NCI-H1417 treated with DMSO at 0.1 percent for 48 hours (cell line): ENCODE measurements at places on chromosomes 1 and 21.

- DNase-seq = no peak
Measured at GRCh38 chr1:171623651-171624331, 1.7 kb downstream of the MYOCOS start.

DNA sequence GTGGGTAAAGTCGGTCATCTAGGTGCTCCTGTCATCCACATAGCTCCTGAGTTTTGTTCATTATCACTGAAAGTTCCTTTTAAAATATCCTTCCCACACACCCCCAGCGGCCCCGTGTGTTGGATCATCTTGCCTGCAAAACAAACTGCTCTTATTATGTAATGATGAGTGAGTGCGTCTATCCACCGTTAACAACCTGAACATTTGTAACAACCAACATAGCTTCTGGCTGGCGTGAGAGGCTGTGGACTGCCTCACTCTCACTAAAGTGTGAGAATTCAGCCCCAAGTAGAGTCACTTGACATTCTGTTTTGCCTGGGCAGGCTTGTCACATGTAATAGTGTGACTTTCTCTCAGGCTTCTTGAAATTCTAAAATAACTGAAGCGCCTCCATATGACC is 14.5 kb upstream of the KCNA2 start:
- DNase-seq = no peak

GRCh38 chr1:52554756-52555155 is 1.9 kb upstream of the TUT4 start:
- DNase-seq = peak; percentile 31

- DNase-seq = no peak
Measured at GRCh38 chr1:238345837-238346236, 455.1 kb upstream of the ZP4 start.

DNA sequence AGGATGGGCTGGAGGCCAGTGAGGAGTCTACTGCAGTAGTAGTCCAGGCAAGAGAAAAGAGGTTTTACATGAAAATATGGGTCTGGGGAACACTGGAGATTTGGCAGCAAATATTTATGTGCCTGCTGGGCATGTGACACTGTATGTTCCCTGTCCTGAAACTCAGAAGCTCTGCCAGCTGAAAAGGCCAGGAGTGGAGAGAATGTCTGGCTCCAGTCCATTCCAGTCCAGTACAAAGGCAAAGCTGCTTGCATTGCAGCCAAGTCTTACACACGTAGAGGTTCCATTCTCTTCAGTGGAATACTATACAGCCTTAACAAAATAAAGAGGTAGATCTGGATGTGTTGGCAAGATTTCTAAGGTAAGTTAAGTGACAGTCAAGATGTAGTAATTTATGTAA is 7.5 kb upstream of the YBX1 start:
- DNase-seq = no peak

- peak; percentile 33 for DNase-seq
Measured at GRCh38 chr21:38352536-38353219, 95.9 kb downstream of the KCNJ15 start.

- DNase-seq = no peak
Measured at GRCh38 chr1:203663294-203663693, 36.7 kb downstream of the ATP2B4 start.

DNA sequence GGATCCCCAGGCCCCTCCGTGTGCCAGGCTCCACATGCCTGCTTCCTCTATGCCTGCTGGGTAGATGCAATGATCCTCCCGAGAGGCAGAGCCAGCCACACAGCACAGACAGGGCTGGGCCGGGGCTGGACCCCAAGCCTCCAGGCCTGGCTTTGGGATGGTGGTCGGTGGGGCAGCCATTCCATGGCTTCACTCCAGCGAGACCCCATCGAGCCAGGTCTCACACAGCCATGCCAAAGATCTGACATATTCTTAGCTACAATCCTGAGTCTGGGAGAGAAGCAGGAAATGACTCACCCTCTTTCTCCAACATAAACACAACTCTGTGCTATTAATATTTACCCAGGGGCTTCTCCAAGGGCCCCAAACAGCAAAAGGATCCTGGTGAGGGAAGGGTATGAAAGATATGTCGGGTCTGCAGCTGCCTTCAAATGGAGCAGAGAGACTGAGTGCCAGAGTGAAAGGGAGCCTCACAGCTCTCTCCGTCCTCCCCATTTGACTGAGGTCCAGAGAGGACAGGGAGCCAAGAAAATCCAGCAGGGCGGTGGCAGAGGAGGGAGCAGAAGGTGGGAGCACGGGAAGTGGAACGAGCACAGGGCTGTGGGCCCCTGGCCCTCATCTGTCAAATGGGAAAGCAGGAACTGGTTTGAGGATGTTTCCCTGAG is 639.5 kb downstream of the MATN1 start:
- no peak for DNase-seq

DNA sequence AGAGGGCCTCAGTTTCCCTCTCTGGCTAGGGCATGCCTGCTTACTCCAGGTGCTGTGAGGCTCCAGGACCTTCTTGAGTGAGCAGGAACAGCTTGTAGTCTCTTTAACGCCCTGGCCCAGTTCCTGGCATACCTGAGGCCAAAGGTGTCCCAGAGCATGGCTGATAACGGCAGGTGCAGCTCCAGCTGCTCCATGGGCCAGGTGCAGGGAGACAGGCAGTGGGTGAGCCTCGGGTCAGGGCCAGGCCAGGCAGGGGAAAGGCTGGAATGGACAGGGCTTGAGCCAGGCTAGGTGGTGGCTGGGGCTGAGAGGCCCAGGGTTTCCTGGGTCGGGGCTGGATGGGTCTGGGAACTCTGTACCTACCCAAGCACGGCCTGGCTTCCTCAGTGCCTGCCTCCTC is 18.3 kb downstream of the EDN2 start:
- DNase-seq = no peak

- DNase-seq = no peak
Measured at GRCh38 chr1:16383888-16384287, 16.8 kb downstream of the SZRD1 start.

DNA sequence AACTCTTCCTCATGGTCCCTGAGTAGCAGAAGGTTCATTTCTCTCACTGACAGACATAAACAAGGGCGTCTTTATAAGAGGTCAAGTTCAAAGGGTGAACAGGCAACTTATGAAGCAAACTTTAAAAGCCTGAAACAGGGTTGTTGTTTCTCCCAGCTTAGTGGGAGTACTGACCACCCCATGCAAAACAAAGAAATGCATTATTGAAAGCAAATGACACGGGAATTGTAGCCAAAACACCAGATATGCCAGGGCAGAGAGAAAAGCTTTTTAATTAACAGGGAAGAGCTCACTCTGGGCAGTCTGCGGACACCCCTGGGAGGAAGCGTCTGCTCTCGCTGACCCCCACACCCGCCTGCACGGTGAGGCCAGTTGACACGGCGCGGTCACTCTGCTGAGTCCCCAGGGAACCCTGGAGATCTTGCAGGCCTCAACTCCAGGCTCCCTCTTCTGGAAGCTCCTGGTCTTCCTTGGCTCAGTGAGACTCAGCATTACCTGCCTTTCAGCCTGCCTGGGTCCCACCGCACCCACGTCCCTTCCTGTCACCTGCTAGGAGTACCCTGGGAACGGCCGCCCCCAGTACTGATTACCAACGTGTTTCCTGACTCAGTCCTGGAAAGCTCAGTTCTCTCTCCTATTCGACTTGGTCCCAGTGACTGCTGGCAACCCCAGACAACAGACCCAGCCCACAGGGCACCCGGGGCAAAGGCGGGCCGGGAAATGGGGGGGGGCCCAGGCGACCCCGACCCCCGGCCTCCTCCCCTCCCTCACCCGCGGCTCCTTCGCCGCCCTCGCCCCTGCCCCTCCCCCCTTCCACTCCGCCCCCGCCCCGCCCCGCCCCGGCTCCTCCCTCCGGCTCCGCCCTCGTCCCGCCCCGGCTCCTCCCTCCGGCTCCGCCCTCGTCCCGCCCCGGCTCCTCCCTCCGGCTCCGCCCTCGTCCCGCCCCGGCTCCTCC is 972 bp downstream of the CFAP410 start:
- DNase-seq = peak; percentile 41

DNA sequence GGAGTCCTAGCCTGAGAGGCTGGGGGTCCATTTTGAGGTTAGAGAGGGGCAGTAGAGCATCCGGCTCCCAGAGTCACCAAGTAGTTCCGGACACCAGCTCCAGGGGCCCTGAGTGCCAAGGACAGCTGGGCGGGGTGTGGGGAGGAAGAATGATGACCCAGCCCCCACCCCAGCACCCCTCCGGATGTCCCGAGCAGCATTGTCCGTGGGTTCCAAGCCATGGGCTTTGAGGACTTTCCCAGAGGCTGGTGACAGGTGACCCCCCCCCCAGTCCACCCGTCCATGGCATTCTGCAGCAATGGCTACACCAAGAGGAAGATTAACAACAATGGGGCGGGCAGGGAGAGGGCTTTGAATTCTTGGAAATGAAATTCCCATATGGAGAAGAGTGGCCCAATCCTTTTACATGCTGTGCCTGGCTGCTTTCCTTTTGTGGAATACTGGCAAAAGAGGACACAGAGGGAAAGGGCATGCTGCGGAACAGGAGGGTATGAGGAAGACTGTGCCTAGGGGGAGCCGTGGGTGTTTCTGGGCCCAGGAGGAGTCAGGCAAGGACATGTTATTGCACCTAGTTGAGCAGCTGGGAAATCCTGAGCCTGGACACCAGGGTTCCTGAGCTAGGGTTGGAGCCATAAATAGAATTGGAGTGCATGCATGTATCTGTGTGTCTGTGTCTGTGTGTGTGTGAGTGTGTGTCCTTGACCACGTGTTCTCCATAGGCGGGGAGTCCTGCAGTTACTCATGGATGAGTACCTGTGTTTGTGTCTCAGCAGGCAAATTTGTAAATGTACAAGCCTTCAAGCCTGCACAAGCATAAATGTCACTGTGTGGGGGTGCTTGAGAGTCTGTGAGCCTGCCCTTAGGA is 956 bp downstream of the ATP1A2 start:
- DNase-seq = no peak

DNA sequence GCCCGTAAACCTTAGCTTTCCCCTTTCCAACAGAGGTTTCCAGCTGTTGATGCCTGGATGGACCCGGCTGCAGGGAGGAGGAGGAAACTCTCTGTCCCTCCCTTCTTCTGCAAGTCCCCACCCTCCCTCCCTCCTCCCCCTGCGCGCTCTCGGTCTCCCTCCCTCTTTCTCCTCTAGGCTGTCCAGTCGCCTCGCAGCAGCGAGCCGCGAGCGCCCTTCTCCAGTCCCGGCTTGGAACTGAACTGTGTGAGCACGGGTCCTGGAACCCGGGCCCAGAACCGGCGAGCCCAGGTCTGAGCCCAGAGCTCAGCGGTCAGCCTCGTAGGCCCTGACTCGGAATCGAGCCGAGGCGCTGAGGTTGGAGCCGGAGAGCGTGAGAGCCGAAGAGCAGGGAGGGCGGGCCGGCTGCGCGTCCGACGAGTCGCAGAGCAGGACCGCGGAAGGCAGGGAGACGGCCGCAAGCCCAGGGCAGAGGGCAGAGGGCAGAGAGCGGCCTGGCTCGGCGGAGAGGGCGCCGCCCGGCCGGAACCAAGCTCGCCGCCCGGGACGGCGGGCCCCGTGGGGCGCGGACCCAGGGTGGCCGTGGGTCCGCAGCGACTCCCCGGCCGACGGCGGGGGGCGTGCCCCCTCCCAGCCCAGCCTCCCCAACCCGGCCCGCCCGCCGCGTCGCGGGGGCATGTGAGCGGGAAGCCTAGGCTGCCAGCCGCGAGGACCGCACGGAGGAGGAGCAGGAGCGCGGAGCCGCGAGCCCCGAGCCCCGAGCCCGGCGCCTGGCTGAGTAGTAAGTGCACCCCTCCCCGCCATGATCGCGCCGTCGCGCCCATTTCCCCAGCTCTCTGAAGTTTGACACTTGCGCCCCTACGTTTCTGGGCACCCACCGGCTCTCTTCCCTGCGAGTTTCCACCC is at the start of gene SOX13:
TSS of gene SOX13 (plus strand) at position 185 of the 906 bp plus-strand sequence. CDS start 39,801 bp downstream, outside the sequence.
- no peak for DNase-seq

DNA sequence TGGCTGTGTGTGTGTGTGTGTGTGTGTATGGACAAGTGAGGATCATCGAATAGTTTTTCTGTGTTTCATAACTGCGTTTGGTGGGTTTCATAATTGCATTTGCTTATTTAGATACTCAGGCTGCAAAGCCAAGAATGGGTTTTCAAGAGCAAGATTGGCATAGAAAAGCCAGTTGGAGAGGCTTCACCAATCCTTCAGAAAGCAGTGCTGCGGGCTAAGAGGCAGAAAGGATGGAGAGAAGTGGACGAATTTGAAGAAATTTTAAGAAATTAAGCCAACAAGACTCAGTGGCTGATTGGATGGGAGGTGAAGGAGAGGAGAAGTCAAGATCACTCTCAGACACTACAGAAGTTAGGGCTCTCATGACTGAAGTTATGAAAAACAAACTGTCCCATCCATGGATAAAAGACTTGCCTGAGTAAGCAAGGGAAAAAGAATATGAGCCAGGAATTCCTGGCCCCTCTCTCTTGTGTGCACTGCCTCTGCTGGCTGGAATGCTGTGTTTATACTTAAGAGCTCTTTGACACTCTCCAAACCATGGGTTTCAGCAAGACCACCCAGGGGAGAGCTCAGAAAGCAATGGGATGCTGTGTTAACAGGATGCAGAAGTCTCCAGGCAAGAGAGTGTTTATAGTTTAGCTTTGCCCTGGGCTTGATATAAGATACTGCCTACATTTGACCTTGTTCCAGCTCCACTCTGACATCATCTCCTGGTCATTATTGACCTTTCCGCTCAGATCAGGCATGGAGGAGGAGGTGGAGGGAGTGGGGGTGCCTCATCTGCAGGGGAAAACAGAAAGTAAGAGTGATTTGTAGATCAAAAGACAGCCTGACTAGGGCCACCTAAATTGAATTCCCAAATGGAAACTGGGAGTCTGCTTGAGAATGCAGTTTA is 232.0 kb upstream of the PLXNA2 start:
- no peak for DNase-seq
